T-helper 1 cell (primary cell): ENCODE measurements at places on chromosomes 11 and 22.
A peak's percentile ranks its signal among the peaks of the same experiment; 100 is the strongest.

- DNase-seq, result no peak
These were observed 3.1 kb upstream of the IL17REL start for GRCh38 chr22:50015451-50016307.

DNA sequence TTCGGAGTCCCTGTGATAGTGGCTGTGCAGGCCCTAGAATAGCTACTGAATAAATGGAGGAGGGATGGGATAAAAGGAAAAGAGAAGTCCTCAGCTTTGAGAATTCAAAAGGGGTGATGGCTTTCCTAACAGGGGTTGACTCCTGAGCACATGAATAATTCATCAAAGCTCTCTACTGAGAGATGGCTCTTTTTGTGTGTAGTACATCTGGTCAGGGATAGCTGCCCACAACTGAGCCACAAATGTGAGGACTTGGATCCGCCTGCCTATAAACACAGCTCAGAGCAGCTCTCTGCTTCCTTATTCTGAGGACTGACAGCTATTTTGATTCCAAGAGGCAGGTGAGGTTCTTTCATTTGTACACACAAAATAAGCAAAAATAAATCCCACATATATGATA is 82.3 kb downstream of the USP35 start:
- DNase-seq, result no peak

- no peak for DNase-seq
These were observed 18.4 kb downstream of the TECTA start for GRCh38 chr11:121119440-121119839.

DNA sequence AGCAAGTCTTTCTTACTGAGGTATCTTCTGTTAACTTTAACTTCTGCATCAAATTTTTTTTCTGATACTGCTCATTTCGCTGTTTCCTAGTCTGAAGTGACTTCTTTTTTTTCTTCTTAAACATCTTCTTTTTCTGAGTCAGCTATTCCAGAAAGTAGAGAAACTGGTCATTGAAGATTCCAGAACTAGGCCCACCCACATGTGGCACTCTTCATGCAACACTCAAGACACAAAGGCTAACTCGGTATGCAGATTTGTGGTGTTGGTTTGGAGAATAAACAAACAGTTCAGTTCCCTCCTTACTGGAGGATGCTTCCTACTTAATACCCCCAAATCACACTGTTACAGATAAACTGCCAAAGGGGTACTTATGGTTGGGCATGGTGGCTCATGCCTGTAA is 25.2 kb upstream of the MTCH2 start:
- DNase-seq, result no peak

GRCh38 chr11:77207019-77207485 is 79.0 kb downstream of the MYO7A start:
- no peak for DNase-seq

DNA sequence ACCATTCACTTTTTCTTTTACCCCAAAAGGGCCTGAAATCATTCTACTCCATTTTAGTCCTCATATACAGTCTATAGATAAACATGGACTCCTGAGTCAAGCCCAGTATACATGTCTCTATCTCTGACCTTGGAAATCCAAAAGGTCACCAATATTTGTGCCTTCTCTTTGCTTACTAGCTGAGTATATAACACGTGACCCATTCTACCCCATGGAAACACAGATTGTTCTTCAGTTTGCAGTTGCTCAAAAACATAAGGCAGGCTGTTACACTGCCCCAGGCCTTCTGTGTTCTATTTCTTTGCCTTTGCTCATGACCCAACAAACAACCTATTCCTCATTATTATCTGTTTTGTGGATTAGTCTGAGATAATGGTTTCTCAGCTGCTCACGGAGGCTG is 5.8 kb downstream of the NRIP3 start:
- no peak for DNase-seq

- DNase-seq, result no peak
These were observed 118.0 kb downstream of the SIK3 start for GRCh38 chr11:116980136-116980793.

DNA sequence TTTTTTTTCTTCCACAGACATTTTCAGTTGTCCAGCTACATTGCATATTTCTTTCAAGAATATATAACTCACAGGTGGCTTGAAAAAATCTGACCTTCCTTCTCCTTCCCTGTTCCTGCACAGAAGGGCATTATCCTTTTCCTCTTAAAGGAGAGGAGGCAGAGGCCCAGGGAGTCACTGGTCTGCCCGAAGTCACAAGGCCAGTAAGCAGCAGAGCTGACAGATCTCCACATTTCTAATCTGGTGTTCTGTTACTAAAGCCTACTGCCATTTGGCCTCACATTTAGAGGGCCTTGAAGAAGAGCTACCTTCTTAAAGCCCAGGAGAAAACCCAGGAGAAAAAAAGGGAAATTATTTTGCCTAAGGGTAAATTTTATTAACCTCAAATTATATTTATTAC is 12.3 kb downstream of the ENDOD1 start:
- no peak for DNase-seq

- no peak for DNase-seq
These were observed 224.8 kb upstream of the RAG2 start for GRCh38 chr11:36822829-36823228.

DNA sequence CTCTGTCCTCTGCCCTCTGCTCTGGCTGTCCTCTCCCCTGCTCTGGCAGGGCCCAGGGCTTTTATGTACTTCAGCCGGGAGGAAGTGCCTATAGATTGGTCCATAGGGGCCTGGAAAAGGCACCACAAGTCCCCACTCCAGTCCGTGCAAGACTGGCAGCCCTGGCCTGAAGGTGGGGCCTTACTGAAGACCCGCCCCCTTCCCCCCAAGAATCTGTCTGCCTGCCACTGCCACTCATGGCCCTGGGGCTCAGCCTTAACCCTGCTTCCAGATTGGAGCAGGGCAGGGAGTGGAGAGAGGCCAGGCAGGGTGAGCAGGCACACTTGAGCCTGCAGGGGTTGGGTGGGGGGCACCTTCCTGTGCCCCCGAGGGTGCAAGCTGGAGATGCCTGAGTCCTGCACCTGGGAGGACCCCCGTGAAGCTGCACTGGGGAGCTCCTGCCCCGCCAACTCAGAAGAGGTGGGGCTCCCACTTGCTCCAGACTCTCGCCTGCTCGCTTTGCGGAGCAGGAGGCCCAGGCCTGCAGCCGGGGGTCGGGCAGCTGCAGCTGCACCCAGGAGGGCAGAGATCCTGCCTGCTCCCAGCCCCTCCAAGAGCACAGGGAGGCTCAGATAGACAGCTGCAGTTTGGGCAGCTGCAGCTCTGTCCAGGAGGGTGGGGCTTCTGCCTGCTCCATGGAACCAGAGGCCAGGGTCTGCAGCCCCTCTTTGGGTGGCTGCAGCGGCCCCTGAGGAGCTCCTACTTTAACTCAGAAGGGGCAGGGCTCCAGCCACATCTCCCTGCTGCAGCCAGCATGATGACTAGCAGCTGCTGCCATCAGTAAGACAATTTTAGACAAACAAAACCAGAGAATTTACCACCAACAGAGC is 51.0 kb upstream of the SC5D start:
- DNase-seq, result no peak

DNA sequence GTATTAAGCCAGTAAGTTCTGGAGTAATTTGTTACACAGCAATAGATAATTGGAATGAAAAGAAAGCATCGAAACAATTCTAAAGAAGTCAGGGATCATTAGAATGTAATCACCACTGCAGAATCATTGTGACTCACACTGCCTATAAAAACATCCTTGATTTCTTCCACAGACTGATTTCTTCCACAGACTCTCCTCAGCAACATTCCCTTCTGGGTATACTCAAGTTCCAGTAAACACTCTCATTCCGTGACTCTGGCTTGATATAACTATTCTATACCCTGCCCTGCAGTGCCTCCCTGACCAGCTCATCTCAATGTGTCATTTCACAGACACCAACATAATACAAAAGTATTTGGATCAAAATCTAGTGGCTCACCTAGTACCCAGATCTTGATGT is 120.5 kb downstream of the BBOX1 start:
- no peak for DNase-seq

DNA sequence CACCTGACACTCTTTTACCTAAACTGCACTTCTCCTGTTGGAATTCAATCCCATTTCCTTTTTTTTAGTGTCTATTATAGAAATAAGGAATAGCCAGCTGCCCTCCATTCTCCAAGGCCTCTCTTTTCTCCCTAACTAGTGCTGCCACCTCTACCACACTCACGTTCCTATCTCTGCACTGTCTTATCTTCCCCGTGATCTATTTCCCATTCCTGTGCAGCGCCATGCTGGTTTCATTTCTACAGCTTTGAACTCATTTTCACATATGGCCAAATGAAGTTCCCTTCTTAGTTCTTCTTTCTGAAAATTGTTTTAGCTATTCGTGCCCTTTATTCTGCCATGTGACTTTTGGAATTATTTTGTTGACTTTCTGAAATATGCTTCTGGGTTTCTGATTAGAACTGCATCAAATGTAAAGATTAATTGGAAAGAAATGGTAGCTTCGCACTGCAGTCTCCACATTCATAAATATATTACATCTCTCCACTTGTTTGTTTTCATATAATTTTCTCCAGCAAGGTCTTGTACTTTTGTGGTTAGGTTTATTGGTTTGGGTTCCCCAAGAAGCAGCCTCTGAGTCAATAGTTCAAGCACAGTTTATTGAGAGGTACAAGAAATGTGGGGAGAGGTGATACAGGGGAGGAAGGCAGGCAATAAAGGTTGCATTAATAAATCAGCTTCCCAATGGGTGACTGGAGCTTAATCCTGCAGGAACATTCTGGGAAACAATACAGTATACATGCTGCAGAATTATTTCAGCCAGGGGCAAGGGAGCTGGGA is 43.7 kb upstream of the DRD2 start:
- no peak for DNase-seq

- no peak for DNase-seq
These were observed 38.6 kb downstream of the SGSM3 start for GRCh38 chr22:40408718-40409612.

- DNase-seq, result no peak
These were observed 225.4 kb upstream of the CHORDC1 start for GRCh38 chr11:90448256-90448655.

- DNase-seq, result peak; percentile 71
These were observed 1.0 kb upstream of the TOB2 start for GRCh38 chr22:41447435-41448188.

GRCh38 chr11:121534131-121535093 is 81.6 kb upstream of the SORL1-AS1 start:
- DNase-seq, result no peak

DNA sequence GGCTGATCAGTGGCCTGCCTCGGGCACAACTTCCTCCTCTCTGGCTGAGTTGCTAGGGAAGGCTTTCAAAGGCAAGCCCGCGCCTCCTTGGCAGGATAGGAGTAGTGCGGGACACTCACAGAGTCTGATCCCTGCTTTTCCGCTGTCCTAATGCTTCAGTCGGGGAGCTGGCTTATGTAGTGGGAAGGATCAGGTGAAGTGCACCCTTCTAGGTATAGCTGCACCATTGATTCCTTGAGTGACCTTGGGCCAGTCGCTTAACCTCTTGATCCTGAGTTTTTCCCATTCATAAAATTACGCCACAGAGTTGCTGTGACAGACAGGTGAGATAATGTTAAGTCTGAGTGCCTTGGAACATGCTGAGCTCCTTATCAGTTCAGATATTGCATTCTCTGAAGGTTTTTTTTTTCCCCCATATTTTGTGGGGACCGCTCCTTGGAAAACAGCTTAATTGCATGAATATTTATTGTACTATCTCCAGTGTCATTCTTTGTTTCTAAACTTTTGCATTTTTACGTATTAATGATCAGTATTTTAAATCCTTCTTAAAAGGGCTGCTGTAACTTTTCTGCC is 961 bp downstream of the IPO7 start:
- DNase-seq, result no peak

GRCh38 chr11:19910931-19911330 is 198.3 kb downstream of the NAV2 start:
- DNase-seq, result no peak
